ENCODE measurements at places on chromosomes 5 and 9.

DNA sequence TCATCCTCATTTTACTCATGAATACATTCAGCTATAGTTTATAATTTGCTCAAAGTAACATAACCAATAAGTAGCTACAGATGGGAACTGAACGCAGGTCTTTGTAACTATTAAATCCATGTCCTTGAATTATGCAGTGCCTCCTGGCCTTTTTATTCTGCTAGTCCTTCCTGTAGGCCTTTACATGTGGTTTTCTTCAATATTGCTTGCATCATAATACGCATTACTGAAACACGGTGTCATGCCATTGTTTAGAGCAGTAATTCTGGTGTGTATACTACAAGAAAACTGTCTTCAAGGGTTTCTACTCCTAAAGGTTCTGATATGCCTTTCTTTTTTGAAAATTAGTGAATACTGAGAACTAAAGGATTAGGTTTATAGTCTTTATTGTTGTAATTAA lies 20.7 kb downstream of the CWC27 start:
- DNase-seq = no peak

DNA sequence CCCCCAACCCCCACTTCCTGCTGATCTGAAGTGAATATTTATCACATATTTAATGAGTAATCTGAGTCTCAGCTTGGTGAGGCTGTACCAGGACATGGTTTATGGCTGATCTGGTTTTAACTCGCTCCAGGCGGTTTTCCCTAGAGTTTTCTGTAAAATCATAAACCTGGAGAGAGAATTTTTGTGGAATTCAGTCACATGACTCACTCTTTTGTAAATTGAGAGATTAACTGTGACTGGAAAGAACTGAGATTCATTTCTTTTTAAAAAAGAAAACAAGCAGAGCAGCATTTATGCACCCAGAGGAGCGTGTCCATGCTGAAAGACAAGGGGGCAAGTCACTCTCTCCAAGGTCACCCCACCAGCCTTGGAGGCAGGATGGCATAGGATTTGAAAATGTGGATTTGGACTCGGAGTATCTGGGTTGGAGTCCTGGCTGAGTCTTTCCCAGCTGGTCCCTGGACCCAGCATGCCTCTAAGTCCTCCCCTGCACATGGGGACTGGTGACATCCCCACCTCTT lies 81.8 kb downstream of the ZNF618 start:
- DNase-seq = no peak

- DNase-seq = no peak
These were observed 99.9 kb downstream of the GABRB2 start for GRCh38 chr5:161446655-161447054.

- no peak for DNase-seq
These were observed 1435.2 kb upstream of the CDH9 start for GRCh38 chr5:28473531-28474107.

- no peak for DNase-seq
These were observed 343.2 kb upstream of the DAP start for GRCh38 chr5:11104210-11104609.

DNA sequence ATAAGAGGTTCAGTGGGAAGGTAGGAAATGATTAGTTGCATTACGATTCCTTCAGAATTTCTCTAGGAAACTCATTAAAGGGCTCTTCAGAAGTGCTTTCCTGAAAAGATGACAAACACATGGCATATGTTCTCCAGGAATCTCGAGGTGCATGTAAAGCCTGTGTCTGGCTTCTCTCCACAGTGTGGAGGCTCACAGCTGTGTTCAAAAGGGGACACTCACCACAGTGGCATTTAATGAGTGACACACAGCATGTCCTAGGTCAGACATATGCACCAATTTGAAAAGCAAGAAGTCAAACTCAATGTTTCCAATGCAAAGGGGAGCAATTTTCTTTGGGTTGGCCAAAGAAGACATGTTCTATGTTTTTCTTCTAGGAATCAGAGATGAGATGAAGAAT lies 976.9 kb downstream of the MAT2B start:
- DNase-seq = no peak

DNA sequence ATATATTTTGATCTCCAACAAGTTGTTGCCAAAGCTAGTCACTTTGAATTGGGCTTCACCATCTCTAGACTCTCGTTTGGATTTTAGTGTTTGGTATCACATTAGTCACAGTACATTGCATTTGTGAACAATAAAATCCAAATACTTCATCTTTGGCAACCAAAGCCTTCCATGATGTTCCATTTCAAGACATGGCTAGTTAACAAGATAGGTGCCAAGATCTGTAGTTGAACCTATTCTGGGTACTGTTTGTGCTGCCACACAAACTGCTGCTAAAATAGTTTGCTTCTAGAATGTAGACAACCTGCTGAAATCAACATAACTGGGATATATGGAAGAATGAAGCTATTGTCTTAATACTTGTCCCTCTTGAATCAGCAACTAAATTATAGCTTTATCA lies 207.5 kb downstream of the LRRC70 start:
- DNase-seq = no peak

DNA sequence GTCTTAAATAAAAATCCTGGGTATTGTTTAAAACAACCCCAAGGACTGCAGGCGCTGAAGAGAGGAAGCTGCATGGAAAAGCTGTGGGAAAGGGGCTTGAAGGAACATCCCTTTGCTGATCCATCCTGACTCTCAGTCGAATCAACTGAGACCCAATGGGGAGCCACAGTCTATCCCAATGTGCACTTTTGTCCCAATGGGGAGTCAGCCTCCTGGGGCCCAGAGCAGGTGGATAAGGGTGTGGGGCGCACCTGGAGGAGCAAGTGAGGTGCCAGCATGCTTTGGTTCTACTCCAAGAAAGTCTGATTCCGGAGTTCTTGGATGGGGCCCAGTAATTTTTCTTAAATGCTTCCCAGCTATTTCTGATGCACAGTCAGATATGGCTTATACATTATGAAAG lies 118.1 kb downstream of the COL23A1 start:
- DNase-seq = no peak

GRCh38 chr9:124869466-124869985 lies 7.6 kb downstream of the ARPC5L start:
- DNase-seq = no peak

DNA sequence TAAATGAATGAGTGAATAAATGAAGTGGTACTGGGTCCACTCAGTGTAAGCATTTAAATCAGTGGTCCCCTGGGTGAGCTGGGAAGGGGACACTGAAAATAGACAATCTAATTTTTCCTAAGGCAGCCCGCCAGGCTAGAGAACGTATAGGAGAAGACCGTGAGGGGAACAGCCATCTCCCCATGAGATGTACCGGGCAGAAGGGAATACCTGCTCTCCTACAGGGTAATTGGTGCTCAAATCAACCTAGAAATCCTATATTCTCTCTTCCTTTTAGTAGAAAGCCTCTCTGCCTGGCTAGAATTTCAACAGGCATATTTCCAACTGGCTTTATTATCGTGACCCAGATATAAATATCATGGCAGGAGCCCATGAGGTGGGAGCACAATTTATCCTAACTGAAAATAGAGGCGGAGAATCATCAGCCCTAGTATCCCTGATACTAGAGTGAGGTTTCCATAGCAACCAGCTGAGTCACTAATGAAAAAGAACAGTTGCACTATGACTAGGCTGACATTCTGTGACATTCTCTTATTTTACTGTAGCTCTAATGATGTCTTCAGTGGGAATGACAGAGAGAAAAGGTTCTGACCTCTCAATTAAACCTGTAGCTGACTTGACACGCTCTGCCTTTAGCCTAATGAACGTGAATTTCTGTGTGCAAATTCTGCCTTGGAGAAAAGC lies 96.5 kb upstream of the CAST start:
- no peak for DNase-seq

DNA sequence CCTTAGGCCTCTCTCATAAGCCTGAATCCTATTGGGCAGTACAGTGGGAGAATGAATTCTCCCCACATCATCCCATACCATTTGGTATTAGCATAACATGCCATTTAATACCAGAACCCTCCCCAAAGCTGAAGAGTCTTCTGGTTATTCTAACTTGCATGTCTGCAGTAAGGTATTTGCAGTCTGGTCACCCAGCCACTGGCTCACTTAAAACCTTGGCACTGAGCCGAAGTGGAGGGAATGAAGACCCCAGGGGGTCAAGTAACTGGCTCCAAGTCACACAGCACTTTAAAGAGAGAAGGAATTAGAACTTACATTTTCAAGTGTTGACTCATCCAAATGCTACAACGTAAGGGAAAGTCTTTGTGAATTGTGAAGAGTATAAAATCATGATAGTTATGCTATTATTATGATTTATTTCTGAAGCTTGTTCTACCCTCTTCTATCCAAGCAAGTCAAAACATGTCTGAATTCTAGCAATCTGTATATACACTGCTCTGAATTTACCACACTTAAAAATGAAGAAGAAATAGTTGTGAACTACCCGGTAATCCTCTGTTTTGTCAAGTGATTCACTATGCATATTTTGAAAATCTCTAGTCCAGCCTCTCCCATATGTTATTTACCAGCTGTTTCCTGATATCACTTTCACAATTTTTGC lies 28.5 kb downstream of the GLRA1 start:
- no peak for DNase-seq

DNA sequence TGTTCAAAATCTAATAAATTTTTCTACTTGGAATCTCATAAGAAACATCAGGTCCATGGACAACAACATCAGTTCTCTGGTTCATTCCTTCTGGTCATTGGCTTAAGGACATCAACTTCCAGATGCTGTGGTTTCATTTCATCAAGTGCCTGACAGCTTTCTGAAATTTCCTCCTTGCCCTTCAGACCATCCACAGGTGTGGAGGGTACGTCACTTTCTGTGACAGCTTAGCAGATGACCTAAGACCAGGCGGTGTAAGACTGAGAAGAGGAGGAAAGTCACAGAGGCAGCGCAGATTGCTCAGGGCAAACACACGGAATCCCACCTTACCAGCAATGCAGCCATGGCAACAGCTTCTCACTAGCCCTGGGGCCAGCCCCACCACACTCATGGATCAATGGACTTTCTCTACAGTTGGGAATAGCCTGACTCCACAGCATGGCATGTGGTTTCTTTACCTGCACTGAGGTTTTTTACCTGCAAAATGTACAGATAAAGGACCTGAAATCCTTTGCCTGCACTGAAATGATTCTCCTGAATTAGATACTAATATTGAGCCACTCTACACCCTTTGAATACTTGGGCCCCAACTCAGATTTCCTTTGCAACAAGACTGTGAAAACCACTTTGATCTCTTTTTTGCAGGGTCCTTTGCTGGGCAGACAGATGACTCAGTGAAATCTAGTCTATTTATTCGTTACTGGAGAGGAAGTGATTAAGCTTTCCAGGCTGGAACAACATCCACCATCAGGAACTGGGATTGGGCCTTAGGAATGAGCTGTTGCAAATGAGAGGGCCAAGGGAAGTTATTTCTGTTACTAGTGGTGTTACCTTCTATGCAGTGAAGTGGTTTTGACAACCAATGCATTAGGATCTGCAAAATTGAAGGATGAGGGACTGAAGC lies 26.9 kb downstream of the TICAM2 start:
- DNase-seq = no peak

GRCh38 chr5:105054406-105054805 lies 1491.8 kb upstream of the NUDT12 start:
- DNase-seq = no peak

DNA sequence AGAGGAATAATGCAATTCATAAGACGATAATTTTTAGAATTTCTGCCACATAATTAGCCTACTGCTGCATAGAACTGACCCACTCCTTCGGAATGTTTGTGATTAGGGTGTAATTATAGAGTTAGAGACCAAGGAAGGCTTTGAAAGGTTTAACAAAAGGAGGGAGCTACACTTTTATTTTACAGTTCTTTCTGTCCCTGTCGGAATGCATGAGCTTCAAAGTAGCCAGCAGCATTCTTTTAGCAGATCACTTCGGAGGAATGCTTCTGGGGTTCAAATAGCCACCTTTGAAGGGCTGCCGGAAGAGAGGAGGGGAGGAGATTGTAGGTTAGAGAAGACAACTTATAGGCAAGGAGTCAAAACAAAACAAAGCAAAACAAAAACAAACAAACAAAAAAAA lies 168.1 kb downstream of the GRIA1 start:
- DNase-seq = no peak

- DNase-seq = no peak
These were observed 123.2 kb downstream of the MYO10 start for GRCh38 chr5:16812911-16813310.

- no peak for DNase-seq
These were observed 2.5 kb upstream of the SLC31A2 start for GRCh38 chr9:113148372-113148705.

DNA sequence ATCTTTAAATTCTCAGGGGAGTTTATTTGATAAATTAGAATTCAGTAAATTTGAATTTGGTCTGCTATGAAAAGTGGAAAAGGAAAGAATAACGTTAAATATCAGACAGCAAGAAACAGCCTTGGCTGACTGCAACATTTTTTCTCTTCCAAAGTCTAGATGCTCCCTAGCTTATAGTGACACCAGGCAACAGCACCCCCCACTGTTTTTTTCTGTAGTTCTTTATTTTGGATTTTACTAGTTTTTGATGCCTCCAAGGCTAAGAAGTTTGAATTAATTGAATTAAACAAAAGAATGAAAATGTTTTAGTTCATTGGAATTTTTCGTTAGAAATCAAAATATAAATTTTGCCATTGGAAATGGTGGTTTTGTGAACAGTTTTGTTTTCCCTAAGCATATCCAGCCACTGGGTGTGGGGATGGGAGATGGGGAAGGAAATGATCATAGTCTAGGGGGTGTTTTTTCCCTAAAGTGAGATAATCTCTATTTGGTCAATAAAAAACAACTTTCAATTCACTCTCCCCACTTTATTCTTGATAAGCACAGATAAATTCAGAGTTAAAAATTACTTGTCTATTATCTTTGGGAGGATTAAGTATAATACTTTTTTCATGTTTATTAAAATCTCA lies 199.3 kb upstream of the CD180 start:
- no peak for DNase-seq

GRCh38 chr9:76643399-76644117 lies 120.7 kb upstream of the PCA3 start:
- no peak for DNase-seq

- DNase-seq = peak; percentile 25
These were observed 35.5 kb upstream of the B4GALT1 start for GRCh38 chr9:33202552-33203201.

GRCh38 chr5:71907001-71907588 lies 188.0 kb downstream of the CARTPT start:
- no peak for DNase-seq

- no peak for DNase-seq
These were observed 350.4 kb downstream of the EFNA5 start for GRCh38 chr5:107320376-107320775.

- DNase-seq = no peak
These were observed 79.4 kb upstream of the CTSL start for GRCh38 chr9:87646546-87646945.

GRCh38 chr9:89462199-89462598 lies 35.7 kb downstream of the SEMA4D start:
- no peak for DNase-seq

GRCh38 chr5:166117072-166118066 lies 2174.1 kb upstream of the WWC1 start:
- no peak for DNase-seq

- DNase-seq = no peak
These were observed 140.8 kb downstream of the CDH6 start for GRCh38 chr5:31334061-31334860.

All from stimulated activated CD8-positive, alpha-beta memory T cell treated with anti-CD3 and anti-CD28 coated beads, Interleukin-7, amount 100 ng/mL, for 48 hours (primary cell).